Cardiac fibroblast (primary cell): ENCODE measurements at places on chromosomes 16 and 17.

GRCh38 chr17:32876417-32877163, at the start of gene MYO1D:
Gene MYO1D (minus strand): TSS chr17:32877124. CDS start chr17:32876872, 252 bp downstream.
- DNase-seq: no peak

- no peak for DNase-seq
Measured at GRCh38 chr16:85619101-85619891, 6.2 kb downstream of the GSE1 start.

DNA sequence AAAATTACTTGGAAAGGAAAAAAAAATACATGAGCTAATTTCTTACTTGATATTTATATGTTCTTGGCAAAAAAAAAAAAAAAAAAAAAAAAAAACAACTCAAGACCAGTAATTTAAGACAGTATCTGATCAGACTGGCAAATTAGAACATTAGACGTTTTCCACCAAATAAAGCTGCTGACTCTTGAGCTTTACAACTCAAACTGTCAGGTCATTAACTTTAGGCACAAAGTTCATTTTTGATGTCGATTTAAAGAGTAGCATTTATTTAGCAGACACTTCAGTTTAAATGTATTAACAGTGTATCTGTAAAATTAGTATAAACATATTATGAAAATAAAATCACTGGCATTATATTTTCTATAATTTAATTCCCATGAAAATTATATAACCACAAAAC, 66.7 kb downstream of the NCOR1 start:
- DNase-seq: no peak

- DNase-seq: no peak
Measured at GRCh38 chr16:23855010-23855409, 19.2 kb downstream of the PRKCB start.

- DNase-seq: peak; percentile 87
Measured at GRCh38 chr16:11257131-11257938, 1.3 kb upstream of the SOCS1 start.

DNA sequence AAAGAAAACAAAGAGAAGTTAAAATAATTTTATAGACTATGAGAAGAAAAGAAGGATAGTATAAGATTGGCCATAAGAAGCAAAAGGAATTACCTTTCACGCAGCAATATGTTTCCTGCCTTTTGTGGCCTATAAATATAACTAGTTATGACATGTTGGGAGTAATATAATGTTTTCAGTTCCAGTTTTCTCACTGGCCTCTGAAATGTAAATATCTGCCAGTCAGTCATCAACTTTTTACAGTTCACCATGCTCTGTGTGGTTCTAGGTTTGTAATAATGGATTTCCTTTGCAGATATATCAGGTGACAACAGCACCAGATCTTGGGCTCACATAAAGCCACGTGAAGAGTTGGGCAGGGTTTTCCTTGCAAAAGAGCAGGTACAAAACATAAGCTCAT, 94.3 kb downstream of the ABCA8 start:
- DNase-seq: no peak

DNA sequence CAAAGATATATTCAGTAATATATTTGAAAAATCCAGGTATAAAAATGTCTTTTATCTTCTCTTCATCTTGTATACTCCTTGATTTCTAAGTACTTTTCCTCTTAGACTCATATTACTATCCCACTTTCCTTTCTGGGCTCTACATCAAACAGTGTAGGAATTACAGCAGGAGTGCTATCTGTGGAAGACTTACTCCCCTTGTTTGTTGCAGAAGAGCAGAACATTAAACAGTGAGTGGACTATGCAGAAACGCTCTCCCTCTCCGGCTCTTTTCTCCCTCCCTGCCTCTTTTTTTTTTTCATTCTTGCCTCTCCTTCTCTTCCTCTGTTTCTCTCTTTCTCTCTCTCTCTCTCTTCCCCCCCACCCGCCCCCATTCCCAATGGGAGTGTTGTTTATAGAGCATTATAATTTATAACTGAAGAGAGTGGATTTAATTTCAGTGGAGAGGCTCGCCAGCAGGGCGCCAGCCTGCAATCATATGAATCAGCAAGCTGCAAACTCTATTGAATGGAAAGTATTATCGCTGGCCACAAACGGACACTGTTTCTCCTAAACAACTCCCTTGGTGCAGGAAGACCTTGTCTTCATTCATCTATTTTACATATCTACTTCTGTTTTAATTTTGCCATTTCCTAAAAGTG, 242.3 kb upstream of the TBX2 start:
- peak; percentile 74 for DNase-seq

DNA sequence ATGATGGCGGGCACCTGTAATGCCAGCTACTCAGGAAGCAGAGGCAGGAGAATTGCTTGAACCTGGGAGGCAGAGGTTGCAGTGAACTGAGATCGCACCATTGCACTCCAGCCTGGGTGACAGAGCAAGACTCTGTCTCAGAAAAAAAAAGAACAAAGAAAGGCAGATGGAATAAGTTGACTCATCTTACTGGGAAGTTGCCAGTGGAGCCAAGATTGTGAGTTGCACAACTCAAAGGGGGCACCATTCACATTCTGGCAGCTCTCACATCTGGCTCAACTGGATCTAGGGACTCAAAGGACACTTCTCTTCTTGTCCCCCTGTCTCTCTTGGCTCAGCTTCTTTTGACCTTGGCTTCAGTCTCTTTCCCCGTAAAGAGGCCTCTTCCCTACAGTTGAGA, 53.7 kb upstream of the ETV4 start:
- DNase-seq: peak; percentile 89

DNA sequence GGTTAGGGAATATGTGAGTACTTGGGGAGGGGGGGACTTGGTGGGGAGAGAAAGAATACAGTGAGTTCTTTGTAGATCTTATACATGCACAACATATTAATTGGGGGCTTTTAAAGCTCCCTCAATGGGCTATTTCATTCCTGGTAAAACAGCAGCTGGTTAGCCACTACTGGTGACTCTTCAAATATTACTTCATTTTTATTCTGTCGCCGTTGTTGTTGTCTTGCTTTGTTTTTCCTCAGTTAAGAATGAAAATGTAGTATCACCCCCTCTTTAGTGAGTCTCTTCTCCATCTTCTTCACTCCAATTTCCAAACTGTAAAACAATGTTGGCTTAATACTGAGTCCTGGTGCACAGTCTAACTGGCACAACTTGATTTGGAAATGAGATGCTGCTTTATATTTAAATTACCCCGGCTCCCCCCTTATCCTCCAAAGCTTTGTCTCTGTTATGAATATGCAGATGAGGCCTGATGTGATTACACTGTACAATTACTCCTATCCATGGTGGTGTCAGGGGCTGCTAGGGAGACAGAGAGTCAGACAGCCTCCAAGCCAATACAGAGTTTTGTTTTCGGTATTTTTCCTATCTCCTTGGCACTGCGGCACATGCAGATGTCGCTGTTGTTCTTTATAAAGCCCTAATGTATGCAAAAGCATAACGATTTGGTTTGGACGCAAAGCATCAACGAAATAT, 256.9 kb upstream of the PMFBP1 start:
- no peak for DNase-seq

GRCh38 chr16:69114346-69114975, 9.0 kb downstream of the HAS3 start:
- DNase-seq: no peak

DNA sequence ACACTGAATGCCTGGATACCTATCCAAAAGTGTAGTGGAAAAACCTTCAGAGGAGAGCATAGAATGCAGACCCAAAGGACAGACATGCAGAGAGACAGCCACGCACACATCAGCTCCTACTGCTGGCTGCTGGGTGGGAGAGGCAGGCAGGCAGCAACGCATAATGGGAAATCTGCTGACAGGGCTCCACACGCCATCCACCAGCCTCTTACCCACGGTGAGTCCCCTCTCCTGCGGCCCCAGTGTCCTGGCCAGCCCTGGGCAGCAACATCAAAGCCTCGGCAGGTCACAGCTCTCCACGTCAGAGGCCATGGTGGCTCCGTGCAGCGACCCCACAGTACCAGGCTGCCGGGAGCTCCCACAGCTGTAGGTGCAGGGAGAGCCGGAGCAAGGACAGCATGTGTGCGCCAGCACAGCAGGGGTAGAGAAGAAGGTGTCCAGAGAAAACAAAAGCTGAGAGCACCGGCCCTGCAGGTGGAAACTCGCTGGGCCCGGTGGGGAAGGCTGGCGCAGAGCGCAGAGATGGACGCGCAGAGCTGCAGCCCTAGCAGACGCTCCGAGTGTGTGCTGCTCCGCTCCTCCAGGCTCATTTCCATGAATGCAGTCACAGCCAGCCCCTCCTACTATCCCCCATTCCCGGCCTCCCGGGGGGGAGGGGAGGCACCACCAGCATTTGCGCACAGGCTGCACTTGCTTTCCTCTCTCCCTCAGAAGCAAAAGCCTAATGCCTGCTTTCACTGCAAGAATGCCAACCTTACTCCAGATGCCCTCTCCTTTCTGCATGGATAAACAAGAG, 58.9 kb downstream of the CYTH1 start:
- peak; percentile 41 for DNase-seq

- DNase-seq: no peak
Measured at GRCh38 chr16:75179208-75179607, 27.8 kb downstream of the CTRB2 start.

DNA sequence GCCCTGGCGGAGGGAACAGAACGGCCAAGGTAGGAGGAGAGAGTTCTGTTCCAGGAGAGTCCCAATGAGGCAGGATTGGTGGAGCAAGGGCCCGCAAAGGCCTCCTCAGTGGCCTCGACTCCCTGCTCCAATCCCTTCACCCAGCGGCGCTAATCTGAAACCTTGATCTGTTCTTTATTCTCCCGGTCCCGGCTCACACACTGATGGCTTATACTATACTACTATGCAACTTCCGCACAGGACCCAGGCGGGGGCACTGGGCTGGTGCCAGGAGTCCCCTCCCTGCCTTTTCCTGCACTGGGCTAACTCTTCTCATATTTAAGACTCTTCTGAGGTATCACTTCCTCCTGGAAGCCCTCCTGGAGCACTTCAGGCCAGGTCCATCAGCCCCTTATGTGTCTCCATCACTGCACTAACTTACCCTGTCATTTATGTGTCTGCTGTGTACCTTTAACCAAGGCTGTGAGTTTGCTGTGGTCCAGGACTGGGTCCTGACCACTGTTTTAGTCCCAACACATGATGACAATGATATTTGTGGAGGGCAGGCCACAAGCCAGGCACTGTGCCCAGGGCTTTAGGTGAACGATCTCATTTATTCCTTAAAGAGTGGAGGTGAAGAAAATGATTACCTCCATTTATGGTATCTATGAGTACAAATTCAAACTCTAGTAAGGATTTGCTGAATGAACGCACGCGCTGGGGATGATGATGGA, 6.8 kb downstream of the CCDC102A start:
- no peak for DNase-seq

GRCh38 chr16:84455031-84455430, 49.4 kb downstream of the MEAK7 start:
- no peak for DNase-seq

GRCh38 chr17:42142371-42142896, 12.4 kb downstream of the RAB5C start:
- DNase-seq: peak; percentile 37

DNA sequence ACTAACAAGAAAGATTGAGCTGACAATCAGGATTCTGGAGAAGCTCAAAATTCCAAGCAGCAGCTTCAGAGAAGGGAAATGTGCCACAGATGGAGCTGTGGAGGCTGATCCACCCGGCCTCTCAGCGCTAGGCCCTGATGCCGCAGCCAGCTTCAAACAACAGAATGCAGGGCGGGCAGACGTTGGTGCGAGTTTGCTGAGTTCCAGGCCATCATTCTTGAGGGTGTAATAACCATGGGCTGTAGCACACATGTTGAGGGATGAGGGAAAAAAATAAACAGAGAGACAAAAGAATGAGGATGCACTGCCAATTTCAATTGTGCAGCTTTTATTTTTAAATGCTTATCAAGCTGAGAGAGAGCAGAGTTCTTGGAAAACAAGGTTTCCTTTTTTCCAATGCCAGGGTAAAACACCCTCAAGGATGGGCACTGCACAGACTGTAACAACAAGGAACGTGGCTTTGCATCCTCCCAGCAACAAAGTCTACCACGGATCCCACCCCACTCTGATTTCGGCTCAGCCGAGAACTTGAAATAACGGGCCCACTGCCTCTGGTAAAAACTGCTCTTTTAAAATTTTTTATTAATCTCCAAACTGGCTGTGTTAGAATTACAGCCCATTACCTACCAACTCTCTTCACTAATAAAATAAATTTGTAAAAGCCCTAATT, 90.2 kb downstream of the SMG6 start:
- peak; percentile 39 for DNase-seq

GRCh38 chr16:20744922-20745440, 3.4 kb upstream of the THUMPD1 start:
- no peak for DNase-seq

DNA sequence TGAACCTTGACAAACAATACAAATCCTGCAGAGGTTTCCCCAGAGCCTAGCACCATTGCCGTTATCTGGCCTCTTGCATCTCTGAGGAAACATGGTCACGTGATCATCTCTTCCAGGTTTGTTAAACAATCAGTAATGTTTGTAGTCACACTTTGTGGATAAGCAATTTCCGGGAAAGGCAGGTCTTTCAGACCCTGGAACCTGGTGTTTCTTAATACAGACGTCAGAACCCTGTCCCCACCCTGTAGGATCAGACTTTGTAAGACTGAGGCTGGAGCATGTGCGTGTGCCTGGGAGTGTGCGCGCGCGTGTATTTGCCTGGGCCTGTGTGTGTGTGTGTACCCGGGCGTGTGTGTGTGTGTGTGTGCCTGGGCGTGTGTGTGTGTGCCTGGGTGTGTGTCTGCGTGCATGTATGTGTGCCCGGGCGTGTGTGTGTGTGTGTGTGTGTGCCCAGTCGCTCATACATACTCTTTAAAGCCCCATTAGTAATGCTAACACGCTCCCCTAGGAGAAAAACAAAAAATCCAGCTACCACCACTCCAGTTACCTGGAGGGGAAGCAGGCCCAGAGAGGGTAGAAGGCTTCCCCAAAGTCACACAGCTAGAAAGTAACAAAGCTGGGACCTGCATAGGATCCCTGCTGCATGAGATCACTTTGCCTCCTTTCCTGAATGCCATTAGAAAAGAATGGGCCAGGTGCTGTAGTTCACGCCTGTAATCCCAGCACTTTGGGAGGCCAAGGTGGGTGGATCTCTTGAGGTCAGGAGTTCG, 5.3 kb downstream of the CTNS start:
- DNase-seq: no peak

GRCh38 chr17:77451245-77451893, 310.6 kb downstream of the SEC14L1 start:
- DNase-seq: peak; percentile 76

DNA sequence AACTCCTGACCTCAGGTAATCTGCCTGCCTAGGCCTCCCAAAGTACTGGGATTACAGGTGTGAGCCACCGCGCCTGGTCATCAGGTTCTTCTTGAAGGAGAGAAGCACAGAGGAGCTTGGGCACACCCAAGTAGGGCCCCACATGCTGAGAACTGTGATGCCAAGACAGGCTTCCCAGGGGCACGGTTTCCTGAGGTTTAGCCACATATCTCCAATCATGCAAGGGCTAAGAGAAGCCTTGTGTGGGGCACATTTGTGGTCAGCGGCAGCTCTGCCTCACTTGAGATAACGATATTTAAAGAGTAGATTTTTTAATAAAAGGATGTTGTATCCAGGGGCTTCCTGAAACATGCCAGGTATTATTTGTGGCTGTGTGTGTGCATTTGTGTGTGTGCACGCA, 46.9 kb downstream of the CUEDC1 start:
- no peak for DNase-seq

- DNase-seq: peak; percentile 37
Measured at GRCh38 chr17:54948380-54948779, 20.1 kb downstream of the COX11 start.
